ENCODE measurements at places on chromosomes 3 and 15. TPM values are rescaled to one million over a fixed set of nuclear protein-coding genes. Genes with fewer than 3 reads are reported as not detected.
A peak's percentile ranks its signal among the peaks of the same experiment; 100 is the strongest.

- DNase-seq: no peak
Observed at GRCh38 chr3:16433701-16434151, 79.8 kb downstream of the RFTN1 start.

- DNase-seq: no peak
Observed at GRCh38 chr3:110139048-110139447, 801.7 kb upstream of the DPPA4 start.

- no peak for DNase-seq
Observed at GRCh38 chr3:194099215-194099614, 36.7 kb upstream of the HES1 start.

DNA sequence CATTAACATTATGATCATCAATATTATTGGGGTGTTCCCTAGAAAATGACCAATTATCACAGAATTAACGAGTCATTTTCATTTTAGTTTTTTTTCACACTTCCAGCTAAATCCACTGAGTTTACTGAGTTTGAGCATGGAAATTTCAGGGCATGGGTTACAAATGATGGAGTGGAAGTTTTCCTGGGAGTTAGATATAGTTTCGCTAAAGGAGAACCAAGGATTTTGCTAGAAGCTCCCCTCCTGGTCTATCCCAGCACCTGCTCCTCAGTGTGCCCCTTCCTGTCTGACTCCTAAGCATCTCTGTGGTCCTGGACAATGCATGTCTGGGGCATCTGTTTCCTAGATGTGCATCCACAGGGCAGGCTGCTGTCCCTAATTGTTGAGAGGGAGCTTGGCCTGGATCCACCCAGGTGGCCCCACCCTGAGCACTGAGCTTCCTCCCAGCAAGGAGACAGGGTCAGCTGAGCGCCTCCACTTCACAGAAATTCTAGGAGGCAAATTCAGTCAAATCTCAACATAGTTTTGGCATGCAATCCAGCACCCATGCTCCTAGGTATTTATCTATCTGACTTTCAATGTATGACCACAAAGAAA lies 102.3 kb upstream of the GOLGA6L6 start:
- DNase-seq: no peak

DNA sequence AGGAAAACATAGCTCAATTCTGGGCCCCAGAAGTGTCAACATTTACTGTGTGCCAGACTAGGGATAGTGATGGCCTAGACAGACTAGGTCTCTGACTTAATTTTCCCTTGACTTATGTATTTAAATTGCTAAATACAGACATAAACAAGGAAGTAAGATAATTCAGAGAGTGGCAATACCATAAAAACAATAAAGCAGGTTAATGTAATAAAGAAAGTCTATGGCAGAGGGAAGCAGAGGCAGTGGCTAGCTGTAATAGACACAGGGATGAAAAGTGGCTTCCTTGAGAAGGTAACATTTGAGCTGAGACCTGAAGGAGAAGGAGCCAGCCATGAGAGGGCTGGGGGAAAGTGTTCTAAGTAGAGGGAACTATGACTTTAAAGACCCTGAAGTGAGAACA lies 95.7 kb downstream of the TNIK start:
- no peak for DNase-seq

- DNase-seq: peak; percentile 92
Observed at GRCh38 chr3:112519424-112520001, 20.2 kb upstream of the BTLA start.

DNA sequence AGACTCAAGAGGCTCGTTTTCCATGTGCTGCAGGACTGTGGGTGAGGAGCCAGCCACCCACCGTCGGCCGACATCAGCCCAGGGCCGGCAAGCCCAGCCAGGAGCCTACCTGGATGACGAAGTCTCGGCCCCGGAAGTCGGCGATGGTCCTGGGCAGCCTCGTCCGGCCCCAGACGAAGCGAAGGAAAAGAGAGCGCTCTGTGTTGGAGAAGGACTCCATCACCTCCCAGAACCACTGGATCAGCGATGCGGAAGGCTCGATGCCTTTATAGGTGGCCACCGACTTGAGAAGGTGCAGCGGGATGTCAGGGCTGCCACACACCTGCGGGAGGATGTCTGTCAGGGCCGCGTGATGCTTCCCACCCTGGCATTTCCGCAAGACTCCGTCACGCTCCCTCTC lies 13.8 kb upstream of the OCA2 start:
- DNase-seq: no peak

- DNase-seq: no peak
Observed at GRCh38 chr3:194087995-194088855, 47.7 kb upstream of the HES1 start.

DNA sequence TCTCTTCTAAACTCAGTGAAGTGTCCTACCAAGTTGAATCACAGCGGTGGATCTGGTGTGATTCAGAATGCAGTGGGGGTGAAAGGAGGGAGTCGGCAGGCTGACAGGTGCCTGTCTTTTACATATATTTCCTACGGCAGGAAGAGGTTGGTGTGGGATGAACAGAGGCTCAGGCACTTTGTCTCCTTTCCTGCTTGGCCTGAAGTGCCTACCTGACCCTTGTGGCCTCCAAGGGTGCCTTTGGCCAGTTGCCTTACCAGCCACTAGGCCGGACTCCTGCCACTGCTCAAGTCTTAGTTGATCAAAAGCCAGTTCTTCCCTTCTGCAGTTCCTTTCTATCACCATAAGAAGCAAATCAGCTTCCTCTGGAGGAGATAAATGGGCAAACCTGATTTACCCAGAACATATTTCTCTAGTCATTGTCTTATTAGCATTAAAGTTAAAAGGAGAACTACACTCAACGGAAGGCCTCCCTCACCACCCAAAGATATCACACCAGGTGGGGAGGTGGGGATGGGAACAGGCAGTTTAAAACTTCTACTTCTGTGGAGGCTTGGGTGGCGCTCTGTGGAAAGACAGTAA lies 52.1 kb downstream of the CRTC3 start:
- no peak for DNase-seq

GRCh38 chr3:8854656-8855055 lies 85.2 kb upstream of the OXTR start:
- peak; percentile 62 for DNase-seq

GRCh38 chr3:173553635-173554280 lies 156.2 kb downstream of the NLGN1 start:
- DNase-seq: peak; percentile 60

GRCh38 chr3:105238367-105238766 lies 128.3 kb upstream of the ALCAM start:
- no peak for DNase-seq

DNA sequence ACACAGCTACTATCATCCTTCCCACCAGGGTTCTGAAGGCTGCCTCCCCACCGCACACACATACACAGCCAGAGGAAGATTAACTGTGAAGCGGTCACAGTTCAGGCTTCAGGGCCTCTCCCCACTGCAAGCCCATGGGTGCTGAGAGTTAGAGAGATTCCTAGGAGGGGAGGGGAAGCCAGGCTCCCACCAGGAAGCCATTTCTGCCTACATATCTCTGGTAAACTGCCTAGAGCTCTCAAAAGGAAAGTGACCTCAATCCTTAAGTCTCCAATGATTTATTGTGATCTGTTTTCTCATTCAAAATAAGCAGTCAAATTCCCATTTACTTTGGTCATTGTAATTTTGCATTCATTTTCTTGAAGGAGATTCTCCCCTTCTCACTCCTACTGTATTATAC lies 141.0 kb upstream of the BNIP2 start:
- DNase-seq: no peak

GRCh38 chr3:40593351-40593750 lies 68.6 kb downstream of the ZNF621 start:
- no peak for DNase-seq

DNA sequence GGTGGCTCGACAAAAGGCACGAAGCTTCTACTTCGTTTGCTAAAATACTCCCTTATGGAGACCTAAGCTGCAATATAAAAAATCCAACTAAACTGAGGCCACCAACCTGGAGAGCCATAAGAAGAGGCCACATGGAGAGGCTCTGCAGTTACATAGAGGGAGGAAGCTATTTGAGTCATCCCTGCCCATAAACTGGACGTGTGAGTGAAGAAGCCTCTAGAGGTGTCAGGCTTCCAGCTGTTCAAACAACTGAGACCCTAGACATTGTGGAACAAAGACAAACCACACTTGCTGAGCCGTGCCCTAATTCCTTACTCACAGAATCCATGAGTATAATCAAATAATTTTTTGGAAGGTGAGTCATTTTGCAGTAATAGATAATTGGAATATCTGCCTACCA lies 50.2 kb upstream of the GMNC start:
- no peak for DNase-seq

DNA sequence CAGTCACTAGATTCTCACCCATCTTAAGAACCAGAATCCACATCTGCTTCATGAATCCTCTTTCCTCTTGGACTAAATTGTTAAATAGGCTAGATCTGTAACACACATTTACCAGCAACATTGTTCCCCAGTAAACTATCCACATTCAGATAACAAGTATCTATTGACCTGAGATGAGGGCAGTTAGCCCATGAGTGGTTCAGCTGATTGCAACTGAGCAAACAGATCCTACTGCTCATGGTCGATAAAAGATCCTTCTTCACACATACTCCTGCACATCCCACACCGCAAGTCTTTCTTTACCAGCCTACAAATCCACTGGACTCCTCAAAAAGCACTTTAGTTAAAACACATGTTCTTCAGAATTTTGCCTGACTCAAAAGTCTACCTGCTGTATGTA lies 59.2 kb downstream of the UACA start:
- DNase-seq: no peak

GRCh38 chr15:90400759-90401314 lies 12.8 kb downstream of the IQGAP1 start:
- peak; percentile 95 for DNase-seq

- no peak for DNase-seq
Observed at GRCh38 chr3:59320080-59320479, 270.3 kb upstream of the CFAP20DC start.

- no peak for DNase-seq
Observed at GRCh38 chr15:90294601-90295269, 29.3 kb downstream of the NGRN start.

DNA sequence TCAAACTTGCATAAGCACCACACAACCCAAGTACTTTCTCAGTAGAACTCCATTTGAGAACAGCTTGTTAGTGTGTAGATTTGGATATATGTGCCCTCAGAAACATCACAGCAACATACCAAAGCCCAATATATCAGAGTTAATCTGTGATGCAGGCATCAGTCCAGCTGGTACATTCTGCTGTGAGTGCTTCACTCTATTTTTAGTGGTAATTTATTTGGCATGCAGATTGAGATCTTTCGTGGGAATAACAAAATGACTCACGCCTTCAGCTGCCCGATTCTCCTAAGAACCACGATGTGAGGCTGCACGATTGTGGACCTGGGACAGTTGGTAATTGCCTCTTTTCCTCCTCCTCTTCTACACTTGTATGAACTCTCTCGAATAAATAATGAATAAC lies 730.7 kb downstream of the SQOR start:
- no peak for DNase-seq

DNA sequence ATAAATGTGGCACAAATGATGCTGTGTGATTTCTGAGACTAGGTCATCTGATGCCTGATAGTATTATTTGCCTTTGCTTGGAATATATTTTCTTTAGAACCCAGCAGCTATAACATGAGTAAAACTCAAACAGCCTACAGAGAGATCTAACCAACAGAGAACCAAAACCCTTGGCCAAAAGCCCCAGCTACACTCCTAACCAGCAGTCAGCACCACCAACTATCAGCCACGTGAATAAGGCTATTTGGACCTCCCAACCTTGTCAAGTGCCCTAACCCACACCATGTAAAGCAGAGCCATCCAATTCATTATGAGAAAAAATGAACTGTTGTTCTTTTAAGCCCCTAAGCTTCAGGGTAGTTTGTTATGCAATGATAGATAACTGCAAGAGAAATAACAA lies 114.6 kb upstream of the MELTF start:
- no peak for DNase-seq

GRCh38 chr3:49019941-49020329 lies 1.6 kb upstream of the DALRD3 start:
- DNase-seq: no peak

- DNase-seq: no peak
Observed at GRCh38 chr3:13165576-13165975, 92.3 kb upstream of the IQSEC1 start.

DNA sequence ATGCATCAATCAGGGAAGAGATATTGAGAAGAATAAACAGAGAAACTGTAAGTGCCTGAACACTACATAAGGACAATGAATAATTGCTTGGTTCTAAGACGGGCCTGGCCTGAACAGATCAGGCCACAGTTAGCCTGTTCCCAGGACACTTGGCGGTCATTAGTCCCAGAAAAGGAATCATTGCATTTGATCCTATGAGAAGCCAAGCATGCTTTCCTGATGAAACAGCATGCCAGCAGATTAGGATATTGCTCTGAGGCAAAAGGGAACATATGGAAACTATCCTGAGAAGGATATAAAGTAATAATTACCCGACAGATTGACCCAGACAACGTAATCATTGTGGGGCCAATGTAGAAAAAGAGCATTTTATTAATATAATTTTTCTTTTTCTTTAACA lies 51.9 kb downstream of the STRIT1 start:
- peak; percentile 83 for DNase-seq

DNA sequence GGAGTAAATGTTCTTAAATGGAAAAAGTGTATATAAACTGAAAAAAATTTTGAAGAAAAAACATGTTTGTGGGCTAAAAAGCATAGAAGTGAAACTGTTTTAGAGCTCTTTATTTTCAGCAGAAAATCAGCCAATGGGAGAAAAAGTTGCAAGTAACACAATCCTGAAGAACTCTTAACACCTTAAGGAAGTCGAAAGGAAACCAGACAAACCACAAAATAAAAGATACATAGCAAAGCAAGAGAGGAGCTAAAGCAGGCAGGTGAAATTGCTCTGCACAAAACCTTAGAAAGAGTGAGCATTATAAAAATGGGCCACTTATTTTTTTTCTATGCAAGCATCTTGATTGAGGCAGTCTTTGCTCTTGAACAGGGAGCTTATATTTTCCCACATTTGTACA lies 300.5 kb downstream of the RAP2B start:
- DNase-seq: no peak

Gene INSYN1
- total RNA-seq: 1.2 TPM

Gene MNS1
- total RNA-seq: 7.0 TPM

Gene ZDHHC23
- 3.3 TPM for total RNA-seq

Gene SMARCC1
- 42.7 TPM for total RNA-seq

Gene CTXN2
- not detected for total RNA-seq

Gene FETUB
- not detected for total RNA-seq

Gene MESP1
- 0.49 TPM for total RNA-seq

Gene GNAT1
- not detected for total RNA-seq

Gene MAP2K5
- total RNA-seq: 9.6 TPM

Gene PAQR5
- total RNA-seq: not detected

Gene LRRC15
- total RNA-seq: 10.0 TPM

Gene FRMD5
- 16.3 TPM for total RNA-seq

Gene CADPS
- total RNA-seq: 0.57 TPM

Gene MAP6D1
- total RNA-seq: 6.0 TPM

Gene PXYLP1
- total RNA-seq: 9.1 TPM

Gene TICRR
- 0.33 TPM for total RNA-seq

Gene SERINC4
- total RNA-seq: not detected

Measured in fibroblast of the aortic adventitia (primary cell).